Hair follicle dermal papilla cell (primary cell): ENCODE measurements at places on chromosomes 2 and 18. TPM values are rescaled to one million over a fixed set of nuclear protein-coding genes. Genes with fewer than 3 reads are reported as not detected.

C18orf63 gene
- not detected in 2 replicates for total RNA-seq

GNAL gene
- 0.85 and 1.3 TPM in 2 replicates for total RNA-seq

SCG2 gene
- total RNA-seq = 0.12 and 0.32 TPM in 2 replicates

KCNIP3 gene
- 25.6 and 26.0 TPM in 2 replicates for total RNA-seq

GKN1 gene
- not detected in 2 replicates for total RNA-seq

SKOR2 gene
- total RNA-seq = not detected in 2 replicates

MAP2 gene
- total RNA-seq = 13.2 and 23.2 TPM in 2 replicates

C2orf78 gene
- total RNA-seq = not detected in 2 replicates

MEIS1 gene
- total RNA-seq = 42.4 and 57.8 TPM in 2 replicates

TSPYL6 gene
- total RNA-seq = under 0.01 TPM in 1 of 2 replicates, not detected in the other

EVA1A gene
- 31.2 and 32.1 TPM in 2 replicates for total RNA-seq

CGREF1 gene
- 1.5 and 1.9 TPM in 2 replicates for total RNA-seq

SCN3A gene
- total RNA-seq = not detected in 2 replicates

ABCG8 gene
- total RNA-seq = not detected in 2 replicates
